Fibroblast of skin of left biceps (primary cell): ENCODE measurements at places on chromosomes 1 and 21.

DNA sequence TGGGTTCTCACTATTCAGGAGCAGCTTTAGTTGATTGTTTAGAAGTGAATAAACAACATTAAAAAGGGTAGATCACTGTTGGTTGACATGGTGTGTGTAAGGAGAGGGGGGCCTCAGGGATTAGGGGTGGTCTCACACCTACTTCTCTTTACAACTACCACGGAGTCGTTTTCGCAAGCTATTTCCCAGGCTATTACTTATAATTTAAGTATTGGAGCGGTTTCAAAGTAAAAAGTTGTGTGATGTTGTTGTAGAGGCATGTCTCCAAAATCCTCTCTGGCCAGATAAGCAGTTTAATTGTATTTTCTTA, 1.3 kb downstream of the GPSM2 start:
- DNase-seq, result no peak

- DNase-seq, result no peak
These were observed 10.0 kb downstream of the HES2 start for GRCh38 chr1:6409733-6410132.

- DNase-seq, result no peak
These were observed 57.9 kb downstream of the SLC19A1 start for GRCh38 chr21:45484318-45484717.

DNA sequence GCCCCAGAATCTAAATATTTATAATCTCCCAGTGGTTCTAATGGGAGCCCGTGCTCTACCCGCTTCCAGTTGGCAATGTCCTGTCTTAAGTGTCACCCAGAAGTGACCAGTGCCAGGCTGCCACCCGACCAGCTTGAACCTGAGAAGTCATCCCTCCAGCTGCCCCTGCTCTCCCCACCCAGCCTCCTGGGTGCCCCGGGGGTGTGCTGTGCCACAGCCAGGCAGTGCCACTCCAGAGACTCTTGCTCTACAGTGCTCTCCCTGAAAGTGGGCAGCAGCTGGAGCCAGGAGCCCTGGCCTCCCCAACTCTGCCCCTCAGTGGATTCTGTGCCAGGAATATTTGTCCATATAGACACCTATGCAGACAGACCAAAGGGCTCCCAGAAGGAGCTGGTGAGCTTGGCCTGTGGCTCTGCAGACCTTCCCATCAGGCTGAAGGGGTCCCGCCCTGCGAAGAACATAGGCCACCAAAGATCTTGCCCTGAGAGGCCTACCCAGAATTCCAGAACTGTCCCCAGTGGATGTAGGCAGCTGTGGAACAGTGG, 9.0 kb upstream of the EPS8L3 start:
- DNase-seq, result no peak

GRCh38 chr1:161932668-161933067, 91.0 kb downstream of the OLFML2B start:
- DNase-seq, result no peak

- DNase-seq, result peak; percentile 87
These were observed 96.9 kb downstream of the KCNH1 start for GRCh38 chr1:211037095-211037494.

GRCh38 chr1:85319491-85319890, 43.1 kb upstream of the BCL10 start:
- DNase-seq, result no peak

DNA sequence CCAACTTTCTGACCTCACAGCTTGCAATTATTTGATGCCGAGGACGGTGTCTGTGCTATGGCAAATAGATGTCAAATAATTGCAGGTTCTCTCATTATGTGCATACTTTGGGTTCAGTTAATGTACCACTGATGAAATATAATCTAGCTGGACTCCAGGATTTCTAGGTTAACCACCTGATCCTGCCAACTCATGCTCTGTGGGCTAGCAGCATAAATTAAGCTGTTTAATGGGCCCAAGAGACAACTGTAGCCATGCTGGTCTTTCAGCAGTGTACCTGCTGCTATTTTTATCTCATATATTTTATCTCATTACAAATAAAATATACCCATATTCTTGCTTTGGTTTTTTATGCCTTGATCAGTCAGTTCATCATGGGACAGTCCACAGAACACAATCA, 43.3 kb upstream of the HP1BP3 start:
- DNase-seq, result no peak

DNA sequence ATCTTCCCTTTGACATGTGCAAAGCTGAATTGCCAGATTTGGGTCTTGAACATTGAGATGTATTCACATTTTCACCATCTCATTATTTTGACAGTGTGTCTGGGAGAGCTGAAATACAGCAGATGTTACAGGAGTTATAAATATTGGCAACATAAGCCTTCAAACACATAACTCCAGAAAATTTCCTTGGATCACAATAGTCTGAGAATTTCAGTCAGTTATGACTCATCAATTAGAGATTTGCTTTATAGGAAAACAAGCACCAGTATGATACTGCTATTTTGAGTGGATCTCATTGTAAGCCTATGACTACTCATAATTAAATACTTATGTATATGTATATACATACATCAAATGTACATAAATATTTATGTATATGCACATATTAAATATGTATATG, 1171.8 kb downstream of the AMY1C start:
- DNase-seq, result peak; percentile 31

GRCh38 chr1:101188331-101188730, 48.5 kb upstream of the S1PR1 start:
- DNase-seq, result no peak

DNA sequence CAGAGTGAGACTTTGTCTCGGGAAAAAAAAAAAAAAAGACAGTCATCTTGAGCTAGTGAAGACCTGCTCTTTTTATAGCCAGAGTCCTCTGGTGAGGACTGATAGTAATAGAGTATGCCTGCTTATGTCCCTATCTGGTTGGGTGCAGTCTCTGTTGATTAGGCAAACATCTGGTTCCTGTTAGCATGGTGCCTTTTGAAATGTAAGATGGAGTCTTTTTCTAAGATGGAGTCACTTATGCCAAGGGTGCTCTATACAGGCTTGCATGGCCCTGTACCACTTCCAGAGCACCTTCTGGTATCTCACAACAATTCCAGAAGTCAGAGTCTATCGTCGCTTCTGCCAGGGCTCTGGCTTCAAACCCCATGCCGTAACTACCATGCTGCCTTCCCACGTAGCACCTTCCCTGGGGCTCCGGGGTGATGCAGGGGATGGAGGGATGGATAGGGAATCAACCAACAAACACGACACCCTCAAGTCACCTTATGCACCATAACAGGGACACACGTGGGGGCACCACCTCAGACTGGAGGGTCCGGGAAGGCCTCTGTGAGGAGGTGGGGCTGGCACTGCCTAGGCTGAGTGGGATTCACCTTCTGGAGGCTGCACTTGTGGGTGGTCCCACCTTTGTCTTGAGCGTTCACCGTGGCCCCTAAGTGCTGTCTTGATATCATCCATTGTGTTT, 11.6 kb upstream of the PADI6 start:
- no peak for DNase-seq

DNA sequence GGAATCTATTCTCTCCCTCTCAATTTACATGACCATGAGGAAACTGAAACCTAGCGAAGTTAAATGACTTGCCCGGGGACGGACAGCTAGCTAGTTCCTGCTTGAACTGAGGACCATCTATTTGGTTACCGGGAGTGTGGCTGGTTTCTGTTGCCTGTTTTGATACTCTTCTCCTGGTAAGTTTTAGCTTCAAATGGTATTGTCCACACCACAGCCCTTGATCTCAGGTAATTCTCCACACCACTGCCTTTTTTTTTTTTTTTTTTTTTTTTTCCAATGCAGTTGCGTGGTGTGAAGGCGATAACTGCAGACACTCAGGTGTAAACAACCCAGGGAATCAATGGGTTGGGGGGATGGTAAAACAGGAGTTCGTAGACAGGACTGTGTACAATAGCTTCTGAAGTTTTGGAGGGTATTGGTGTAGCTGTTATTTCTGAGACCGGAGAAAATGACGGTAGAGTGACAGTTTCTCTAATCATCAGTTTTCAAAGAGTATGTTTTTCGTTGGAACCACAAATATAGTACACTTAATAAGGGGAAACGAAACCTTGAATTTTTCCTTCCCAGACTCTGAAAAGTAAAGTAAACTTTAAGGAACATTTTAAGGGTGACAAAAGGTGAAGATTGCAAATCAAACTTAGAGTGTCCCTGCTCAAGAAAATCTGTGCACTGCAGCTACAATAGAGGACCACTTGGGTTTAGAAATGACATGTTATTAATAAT, 125.3 kb upstream of the CACYBP start:
- DNase-seq, result no peak

DNA sequence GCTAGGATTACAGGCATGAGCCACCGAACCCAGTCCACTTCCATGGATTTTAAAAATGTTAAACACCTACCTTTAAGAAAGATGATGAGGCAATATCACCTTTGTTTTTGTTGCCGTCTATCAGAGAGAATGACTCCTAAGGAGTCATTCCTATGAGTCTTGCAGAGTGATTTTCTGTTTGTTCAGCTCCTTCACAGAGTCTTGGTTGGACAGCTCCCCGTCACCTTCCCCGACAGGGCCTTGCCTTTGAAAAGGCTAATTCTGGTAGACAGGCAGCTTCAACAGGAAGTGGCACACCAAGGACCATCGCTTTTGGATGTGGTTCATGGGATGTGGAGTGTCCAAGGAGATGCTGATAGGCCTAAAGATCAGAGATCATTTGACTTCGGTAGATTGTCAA, 17.5 kb downstream of the ZBTB18 start:
- DNase-seq, result no peak

DNA sequence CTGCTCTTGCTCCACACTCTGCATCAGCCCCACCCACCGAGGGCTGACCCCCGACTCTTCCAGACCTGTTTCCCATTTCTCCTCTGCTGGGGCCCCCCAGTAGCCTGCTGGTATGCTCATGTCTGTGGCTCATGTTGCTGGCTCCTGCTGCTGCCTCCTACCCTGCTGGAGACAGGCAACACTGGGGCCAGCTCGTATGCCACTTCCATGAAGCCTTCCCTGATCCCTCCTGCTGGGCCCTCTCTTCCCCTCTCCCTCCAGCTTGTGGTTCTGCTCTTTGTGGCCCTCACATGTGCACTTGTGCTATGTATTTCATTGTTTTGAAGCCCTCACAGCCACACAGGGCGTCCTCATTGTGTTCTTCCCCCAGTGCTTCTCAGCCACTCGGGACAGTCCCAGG, 40.5 kb downstream of the CNN3 start:
- DNase-seq, result no peak

- DNase-seq, result no peak
These were observed 16.8 kb downstream of the PTPRC start for GRCh38 chr1:198655459-198656121.

DNA sequence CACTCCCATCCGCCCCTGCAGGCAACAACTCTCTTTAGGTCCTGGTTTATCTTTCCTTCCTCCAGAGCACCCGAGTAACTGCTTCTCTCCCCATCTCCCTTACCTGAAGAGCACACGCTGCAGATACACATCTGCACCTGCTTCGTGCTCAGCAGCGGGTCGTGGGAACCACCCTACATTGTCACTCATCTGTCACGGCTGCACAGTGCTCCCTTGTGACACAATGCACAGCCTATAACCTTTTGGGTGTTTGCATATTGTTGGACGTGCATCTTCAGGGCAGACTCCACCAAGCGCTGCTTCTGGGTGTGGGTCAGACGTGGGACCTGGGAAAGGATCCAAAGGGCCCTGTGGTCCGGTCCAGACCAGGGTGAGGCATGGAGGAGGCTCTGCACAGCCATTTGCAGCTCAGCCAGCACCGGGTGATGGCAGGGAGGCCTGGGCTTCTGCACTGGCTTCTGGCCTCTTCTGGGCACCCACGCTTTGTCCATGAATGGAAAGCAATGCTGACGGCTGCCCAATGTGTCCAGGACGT, 42.5 kb downstream of the WDR4 start:
- no peak for DNase-seq

DNA sequence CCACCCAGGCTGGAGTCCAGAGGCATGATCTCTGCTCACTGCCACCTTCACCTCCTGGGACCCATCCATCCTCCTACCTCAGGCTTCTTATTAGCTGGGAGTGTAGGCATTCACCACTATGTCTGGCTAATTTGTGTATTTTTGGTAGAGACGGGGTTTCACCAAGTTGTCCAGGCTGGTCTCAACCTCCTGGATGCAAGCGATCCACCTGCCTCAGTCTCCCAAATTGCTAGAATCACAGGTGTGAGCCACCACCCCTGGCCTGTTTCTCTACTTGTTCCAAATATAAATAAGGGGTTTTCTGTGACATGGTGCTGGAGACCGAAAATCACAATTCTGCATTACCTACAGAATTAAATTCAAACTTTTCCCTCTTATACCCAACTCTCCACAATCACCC, 36.6 kb upstream of the HSD3B1 start:
- DNase-seq, result no peak

GRCh38 chr1:53688381-53689102, 50.4 kb downstream of the GLIS1 start:
- no peak for DNase-seq

DNA sequence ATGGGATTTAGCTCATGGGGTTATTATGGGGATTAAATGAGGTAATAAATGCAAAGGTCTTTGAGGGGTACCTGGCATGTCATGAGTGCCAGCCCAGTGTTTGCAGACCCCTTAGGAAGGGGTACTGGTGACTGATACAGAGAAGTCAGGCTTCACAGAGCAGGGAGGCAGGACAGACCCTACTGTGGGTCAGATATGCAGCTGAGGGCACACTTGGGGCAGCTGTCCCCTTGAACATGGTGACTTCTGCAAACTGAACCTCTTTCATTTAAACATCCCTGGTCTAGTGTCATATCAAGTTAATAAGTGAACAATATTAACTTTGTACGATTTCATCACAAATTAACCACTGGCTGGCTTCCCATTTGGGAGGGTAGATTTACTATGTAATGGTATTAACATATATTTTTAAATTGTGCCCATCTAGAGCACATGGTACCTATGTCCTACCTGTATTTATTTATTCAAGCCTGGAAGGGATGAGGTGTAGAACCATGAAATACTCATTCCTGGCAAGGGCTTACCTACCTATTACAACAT, 25.9 kb downstream of the STPG1 start:
- DNase-seq, result no peak

GRCh38 chr1:48263041-48263440, 40.5 kb downstream of the SLC5A9 start:
- DNase-seq, result no peak

- DNase-seq, result no peak
These were observed 17.4 kb upstream of the SLC2A5 start for GRCh38 chr1:9086796-9087195.

DNA sequence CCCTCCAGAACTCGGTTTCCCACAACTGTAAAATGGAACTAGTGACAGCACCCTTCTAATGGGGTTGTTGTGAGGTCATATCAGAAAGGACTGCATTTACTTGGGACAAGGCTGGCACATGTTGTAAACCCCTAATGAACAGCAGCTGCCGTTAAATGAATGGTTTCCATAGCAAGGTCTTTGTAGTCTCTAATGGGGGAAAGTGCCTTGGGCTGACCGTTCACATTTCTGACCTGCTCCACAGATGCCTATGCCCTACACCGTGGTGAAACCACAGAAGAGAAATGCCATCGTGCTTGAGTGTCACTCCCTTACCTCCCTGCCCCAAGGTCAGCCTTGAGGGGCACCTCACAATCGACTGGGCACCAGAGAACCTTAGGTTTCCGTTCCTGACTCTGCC, 143.1 kb downstream of the ZSCAN20 start:
- DNase-seq, result no peak
